ENCODE measurements at places on chromosomes 4 and X.

DNA sequence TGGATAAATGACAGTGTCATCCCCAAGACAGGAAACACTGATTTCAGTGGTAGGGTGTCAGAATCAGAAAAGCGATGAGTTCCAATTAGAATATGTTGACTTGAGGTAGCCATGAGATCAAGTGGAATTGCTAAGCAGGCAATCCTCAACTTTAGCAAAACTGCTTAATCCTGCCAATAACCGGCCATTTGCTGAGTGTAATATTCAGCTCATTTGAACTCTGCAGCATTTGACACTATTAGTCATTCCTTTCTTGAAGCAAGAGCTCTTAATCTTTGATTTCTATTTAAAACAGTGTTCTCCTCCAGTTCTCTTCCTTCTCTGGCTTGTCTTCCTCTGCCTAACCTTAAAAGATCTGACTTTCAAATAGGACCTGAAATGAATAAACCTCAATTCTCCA, 68.7 kb upstream of the DCLK2 start:
- DNase-seq, result no peak

- DNase-seq, result no peak
These were observed 738.3 kb upstream of the FRG1 start for GRCh38 chr4:189202182-189202868.

- no peak for DNase-seq
These were observed 67.8 kb downstream of the WFS1 start for GRCh38 chr4:6337331-6337935.

GRCh38 chrX:68461576-68461975, 28.3 kb upstream of the OPHN1 start:
- DNase-seq, result no peak

GRCh38 chr4:3231471-3231870, 17.5 kb upstream of the MSANTD1 start:
- no peak for DNase-seq

DNA sequence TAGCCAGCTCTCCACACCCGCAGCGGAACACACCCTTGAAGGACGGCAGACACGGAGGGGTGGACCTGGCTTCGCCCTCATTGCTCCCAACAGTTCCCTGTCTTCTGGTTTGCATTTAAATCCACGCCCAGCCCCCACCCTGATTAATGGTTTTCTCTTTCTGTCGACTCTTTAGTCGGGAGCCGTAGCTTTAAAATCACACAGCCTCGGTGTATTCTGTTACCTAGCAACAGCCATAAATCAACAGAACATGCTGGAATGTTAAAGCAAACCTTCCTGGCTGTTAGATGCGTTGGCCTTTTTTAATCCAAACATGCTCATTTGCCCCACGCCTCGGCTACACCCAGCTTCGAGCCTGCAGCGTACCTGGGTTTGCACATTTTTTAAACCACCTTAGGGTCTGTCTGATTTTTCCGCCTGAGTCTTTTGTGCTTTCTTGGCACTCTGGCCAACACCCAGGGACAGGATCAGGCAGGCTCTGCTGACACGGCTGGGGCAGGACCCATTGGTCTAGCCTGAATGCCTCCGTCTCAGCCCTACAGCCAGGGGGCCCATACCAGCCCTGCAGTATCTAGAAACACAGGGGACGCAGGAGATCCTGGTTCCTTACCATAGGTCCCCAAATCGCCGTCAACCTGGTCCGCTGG, 21.4 kb upstream of the PPP2R2C start:
- DNase-seq, result no peak

- DNase-seq, result no peak
These were observed 2.0 kb downstream of the WDR1 start for GRCh38 chr4:10114607-10115006.

DNA sequence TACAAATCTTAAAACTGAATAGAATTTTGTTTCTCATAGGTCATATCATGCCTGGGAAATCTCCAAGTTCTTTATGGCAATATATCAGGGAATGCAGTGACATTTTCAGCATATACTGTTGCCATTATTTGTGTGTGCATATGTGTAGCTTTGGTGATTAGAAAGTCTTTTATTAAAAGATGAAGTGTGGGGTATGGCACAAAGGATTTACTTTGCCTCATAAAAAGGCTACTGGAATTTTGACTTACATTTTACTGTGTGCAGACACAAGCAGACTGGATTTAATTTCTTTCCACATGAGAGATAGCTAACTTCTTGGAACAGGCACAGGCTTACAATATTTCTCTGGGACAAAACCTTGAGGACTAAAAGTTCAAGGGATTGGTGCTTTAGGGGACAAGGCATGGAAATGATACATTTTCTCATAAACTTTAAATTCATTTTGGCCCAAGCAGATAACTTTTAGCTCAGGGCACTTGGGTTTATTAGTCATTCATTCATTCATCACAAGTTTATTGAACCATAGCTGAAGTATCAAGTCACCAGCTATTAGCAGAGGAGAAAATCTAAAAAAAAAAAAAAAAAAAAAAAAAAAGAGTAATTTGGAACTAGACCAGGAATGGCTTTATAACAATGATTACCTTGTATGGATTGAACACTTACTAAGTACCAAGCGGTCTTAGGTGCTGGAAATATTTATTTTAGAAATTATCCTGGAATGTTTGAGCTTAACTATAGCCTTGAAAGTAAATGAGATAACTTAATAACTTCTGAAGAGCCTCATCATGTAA, 191.5 kb downstream of the SLIT2 start:
- DNase-seq, result no peak

- DNase-seq, result no peak
These were observed 60.2 kb upstream of the VCX3B start for GRCh38 chrX:8404471-8404870.

DNA sequence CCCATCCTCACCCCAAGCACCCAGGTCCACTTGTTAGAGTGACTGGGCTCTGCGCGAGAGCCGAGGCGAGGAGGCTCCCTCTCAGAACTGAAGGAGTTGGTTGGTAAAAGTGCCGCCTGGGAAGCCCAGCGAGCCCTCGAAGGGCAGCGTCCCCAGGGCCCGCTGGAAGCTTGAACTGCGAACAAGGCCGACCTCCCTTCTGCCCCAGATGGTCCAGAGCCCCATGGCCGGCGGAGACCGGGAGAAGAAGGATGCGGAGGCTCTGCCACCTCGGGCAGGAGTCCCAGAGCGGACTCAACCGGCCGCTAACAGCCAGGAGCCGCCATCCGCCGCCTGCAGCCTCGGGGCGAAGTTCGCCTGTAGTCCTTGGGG, 116.3 kb upstream of the TEX13C start:
- DNase-seq, result no peak

Data from D721Med (cell line).